A549 treated with Mapracorat at 1 μM for 4 hours (cell line): ENCODE measurements at places on chromosomes 1 and 21. TPM values are rescaled to one million over a fixed set of nuclear protein-coding genes. Genes with fewer than 3 reads are reported as not detected.

Gene LRRC8B
- total RNA-seq, result 3.1 to 4.6 TPM (median 4.0 TPM) in 5 replicates

Gene NPHS2
- total RNA-seq, result not detected in 5 replicates

Gene SPRR1A
- not detected in 5 replicates for total RNA-seq

Gene OR2M3
- total RNA-seq, result not detected in 5 replicates

Gene G0S2
- 3.1 to 5.5 TPM (median 4.0 TPM) in 5 replicates for total RNA-seq

Gene RERE
- total RNA-seq, result 22.1 to 24.8 TPM (median 23.2 TPM) in 5 replicates

Gene LIN28A
- not detected in 5 replicates for total RNA-seq

Gene SLC9C2
- total RNA-seq, result not detected in 5 replicates
